ENCODE measurements at places on chromosomes 1 and 21.

GRCh38 chr1:228399531-228400236 is 7.0 kb downstream of the TRIM11 start:
- DNase-seq = no peak

DNA sequence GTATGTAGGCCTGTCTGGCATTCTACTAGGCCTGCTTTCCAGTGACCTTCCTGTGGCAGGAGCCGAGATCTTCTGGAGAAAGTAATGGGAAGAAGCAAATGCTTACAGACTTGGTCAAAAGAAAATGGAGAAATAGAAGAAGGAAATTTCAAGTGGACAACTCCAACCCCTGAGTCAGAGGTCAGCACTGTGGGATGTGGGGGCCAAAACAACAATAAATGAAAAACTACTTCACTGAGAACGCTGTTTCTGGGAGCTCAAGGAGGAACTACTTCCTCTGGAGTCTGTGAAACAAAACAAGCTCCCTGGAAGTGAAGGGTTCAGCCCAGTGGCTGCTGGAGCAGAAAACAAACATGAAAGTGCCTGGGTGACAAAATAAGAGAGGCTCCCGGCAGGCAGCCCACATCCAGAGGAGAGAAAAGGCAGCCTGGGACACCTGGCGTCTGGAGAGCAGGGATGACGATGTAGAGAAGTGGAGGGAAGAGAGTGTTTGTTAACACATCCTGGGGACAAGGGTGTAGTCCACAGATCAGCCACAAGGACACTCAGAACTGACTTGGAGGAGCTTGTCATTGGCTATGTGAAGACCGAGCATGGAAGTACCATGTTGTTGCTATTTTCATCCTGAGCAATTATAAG is 355.2 kb downstream of the SMYD3 start:
- peak; percentile 14 for DNase-seq

GRCh38 chr1:219058891-219059820 is 114.5 kb upstream of the LYPLAL1 start:
- no peak for DNase-seq

- no peak for DNase-seq
These were observed 155.4 kb downstream of the PGBD5 start for GRCh38 chr1:230270559-230271281.

- peak; percentile 55 for DNase-seq
These were observed 9.6 kb upstream of the PLA2G4A start for GRCh38 chr1:186819126-186819525.

- DNase-seq = no peak
These were observed 205.0 kb downstream of the HMCN1 start for GRCh38 chr1:185939142-185939541.

DNA sequence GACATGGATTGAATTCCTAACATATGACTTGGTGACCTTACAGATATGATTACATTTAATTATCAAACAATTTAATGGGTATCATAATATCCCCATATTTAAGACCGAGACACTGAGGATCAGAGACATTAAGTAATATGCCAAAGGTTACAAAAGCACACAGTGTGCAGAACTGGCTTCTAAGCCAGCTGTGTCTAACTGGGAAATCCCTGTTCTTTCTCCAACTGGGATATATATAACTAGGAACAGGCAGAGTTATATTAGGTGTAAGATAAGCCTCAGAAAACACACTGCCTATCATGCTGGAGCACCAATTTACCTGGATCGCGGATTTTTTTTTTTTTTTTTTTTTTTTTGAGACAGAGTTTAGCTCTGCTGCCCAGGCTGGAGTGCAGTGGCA is 88.3 kb upstream of the ADGRL2 start:
- DNase-seq = no peak

DNA sequence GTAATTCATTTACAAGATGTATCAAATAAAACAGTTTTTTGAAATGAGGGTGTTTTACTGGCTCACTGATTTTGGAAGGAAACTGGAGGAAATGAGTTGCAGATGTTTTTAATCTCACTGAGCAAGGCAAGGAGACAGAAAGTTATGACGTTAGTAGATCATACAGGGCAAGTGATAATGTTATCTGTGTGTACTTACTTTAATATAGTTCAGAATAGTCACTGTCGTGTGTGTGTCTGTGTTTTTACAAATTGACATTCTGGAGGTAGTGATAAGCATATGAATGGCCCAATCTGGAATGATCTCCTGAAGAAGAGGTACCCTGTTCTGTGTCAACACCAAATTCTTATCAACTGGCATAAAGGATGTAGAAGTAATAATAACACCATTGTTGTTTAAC is 1.9 kb upstream of the GBP4 start:
- DNase-seq = no peak

GRCh38 chr1:230165536-230165935 is 98.5 kb downstream of the GALNT2 start:
- DNase-seq = no peak

DNA sequence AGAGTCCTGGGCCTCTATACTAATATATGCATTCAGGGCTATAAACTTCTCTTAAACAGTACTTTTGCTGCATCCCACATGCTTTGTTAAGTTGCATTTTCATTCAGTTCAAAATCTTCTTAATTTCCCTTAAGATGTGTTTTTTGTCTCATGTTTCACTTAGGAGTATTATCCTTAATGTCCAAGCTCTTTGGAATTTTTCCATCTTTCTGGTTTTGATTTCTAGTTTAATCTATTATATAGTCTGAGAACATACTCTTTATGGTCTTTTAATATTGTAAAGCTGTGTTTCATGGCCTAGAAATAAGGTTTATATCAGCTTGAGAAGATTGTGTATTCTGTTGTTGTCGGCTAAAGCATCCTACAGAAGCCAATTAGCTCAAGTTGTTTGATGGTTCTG is 1041.8 kb downstream of the PLA2G4A start:
- no peak for DNase-seq

DNA sequence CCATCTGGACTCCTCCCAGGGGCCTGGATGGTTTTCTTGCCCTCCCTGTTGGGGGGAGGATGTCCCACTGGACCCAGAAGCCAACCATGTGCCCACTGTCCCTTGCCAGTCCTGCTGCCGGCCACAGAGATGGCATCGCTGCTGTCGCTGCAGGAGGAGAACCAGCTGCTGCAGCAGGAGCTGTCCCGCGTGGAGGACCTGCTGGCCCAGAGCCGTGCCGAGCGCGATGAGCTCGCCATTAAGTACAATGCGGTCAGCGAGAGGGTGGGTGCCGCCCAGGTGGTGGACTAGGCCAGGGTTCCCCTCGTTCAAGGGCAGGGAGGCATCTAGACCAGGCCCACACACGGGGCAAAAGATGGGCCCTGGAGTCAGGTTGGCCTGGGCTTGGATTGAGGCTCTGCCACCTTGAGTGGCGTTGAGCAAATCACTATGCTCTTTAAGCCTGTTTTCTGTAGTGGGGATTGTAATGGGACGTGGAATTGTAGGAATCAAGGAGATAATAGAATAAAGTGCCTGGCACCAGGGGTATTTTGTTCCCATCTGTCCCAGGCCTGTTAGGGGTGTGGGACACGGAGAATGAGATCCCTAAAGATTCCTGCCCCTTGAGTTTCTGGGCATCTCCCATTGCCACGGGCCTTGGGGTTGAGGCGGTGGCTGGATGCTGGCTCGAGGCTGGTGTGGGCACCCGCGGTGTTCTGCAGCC is 2.6 kb downstream of the CROCC start:
- DNase-seq = no peak

DNA sequence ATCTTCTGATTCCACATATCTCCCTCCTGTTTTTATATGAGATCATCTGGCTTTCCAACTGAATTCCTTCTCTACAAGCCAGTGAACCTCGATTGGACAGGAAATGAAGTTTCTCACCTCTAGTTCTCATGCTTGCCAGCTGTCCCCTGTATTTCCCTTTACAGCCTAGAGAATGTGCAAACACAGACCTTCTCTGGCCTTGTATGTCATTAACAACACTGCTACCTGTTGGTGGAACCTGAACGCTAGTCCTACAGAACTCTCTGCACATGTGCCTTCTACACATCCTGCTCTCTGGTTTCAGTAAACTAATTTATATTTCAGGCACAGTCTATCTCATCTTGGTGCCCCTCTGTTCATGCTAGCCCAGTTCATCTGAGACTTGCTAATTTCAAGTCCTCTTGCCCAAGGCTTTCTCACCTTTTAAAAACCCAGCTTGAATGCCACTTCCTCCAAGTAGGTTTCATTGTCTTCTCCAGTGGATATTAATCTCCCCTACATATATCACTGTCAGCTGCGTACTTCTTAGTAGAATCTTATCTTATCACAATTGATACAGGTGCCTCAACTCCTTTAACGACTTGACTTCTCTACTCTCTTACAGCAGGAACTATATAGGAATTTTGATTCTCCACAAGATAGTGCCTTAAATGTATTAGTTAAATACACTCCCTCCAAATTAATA is 549.9 kb downstream of the PLPP3 start:
- DNase-seq = no peak

DNA sequence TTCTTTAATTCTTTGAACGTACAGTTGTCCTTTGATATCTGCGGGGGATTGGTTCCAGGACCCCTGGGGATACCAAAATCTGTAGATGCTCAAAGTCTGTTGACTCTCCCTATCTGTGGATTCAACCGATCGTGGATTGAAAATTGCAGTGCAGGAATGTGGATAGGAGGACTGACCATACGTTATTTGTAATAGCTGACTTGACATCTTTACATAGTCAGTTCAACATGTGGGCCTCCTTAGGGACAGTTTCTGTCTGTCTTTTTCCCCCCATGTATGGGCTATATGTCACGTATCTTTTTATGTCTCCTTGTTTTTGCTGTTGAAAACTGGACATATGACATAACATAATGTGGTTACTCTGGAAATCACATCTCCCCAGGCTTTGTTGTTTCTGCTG is 204.9 kb downstream of the DYRK1A start:
- DNase-seq = no peak

DNA sequence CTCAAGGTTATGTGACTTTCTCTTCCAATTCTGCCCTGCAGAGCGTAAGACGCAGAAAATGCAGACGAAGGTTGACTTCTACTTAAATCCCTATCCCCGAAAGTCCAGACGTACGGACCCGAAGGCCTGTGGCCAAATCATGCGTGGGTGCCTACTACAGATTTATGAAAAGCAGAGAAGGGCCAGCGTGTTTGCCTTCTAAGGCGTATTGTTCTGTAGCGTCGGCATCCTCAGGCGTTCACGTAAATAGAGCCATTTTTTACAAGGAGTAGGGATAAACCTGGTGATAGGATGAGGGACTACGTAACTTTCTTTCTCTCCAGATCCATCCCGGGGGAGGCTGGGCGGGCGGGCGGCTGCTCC is 222 bp upstream of the GIPC2 start:
- DNase-seq = no peak

DNA sequence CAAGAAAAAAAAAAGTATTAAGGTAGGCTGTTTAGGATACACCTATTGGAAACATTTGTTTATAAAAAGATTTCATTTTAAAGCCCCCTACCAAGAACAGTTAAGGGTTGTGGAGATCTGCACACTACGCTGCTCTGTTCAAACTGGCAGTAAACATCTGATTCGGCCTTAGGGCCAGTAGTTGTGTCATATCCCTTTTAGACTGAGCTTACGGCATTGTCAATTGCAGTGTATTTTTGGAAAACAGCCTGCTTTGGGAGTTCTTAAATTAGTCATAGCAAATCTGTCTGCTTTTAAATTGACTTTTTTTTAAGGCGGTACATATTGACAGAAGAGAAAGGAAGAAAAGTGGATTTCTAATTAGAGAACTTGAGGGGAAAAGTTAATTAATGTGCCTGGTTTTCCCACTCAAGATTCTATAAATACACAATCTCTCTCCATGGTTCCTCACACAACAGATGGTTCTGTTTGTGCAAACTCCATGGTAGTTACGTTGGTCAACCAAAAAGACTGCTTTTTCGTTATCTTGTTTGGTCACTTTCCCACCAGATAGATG is 1.7 kb upstream of the ELK4 start:
- no peak for DNase-seq

DNA sequence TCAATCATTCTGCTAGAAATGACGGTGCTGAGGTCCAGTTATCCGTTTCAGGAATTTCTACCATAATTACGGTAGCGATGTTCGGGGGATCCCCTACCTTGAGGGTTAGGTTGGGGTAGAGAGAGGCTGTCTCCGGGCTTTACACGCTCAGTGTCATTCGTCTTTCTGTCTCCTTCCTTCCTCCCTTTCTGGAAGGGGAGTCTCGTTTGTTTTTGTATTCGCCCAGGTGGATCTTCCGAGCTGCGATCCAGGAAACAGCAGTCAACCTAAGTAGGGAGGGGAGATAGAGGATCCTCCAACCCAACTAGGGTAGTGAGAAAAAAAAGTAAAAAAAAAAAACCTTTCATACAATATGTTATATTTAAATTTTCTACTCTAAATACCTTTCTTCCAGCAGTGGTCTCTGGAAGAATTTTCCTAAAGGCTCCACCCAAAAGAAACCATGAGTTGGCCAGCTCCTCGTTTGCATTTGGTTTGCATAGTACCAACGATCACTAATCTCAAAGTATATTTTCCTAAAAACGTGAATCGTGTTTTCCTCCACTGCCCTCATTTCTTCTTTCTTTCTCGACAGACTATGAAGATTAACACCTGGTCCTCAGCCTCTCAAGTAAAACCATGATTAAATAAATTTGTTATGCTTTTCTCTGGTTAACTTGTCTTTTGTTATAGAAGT is 611 bp upstream of the PIK3C2B start:
- DNase-seq = no peak

GRCh38 chr1:98323388-98323787 is 338.1 kb upstream of the SNX7 start:
- peak; percentile 69 for DNase-seq

DNA sequence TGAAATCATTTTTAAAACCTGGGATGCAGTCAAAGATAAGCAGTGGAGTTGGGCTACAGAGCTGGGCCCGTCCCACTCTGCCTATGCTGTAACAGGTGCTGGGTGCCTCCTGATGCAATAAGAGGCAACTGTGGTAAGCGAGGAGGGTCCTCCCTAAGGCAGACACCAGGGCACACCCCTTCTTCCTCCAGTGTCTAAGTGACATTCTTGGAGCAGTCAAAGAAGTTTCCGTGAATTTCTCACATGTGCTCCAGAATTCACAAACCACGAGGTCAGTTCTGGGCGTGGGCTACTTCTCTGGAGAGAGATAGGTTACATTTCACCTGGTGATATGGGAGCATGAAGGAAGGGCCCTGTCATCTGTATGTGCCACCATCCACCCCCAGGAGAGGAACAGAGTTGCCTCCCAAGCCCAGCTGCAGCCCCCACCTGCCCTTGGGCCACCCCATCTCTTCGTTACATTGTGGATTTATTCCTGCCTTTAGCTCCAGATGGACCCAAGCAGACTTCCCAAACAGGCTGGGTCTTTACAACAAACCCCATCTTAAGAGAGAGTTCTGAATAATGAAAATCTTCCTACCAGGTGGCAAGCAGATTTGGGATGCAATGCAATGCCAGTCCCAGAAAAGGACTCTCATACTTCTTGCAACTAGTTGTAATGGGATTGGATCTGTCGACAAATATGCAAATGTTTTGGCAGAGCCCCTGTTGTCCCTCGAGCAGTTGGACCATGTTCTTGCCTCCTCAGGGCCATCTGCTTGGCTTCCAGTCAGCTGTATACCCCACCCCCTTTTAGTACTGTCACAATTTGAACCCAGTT is 82.5 kb upstream of the CNTN2 start:
- no peak for DNase-seq

GRCh38 chr1:201539561-201540431 is 869 bp downstream of the NAV1 start:
- peak; percentile 41 for DNase-seq

- no peak for DNase-seq
These were observed 343.3 kb upstream of the VAMP3 start for GRCh38 chr1:7427605-7428300.

Measured in suppressor macrophage (primary cell).